ENCODE measurements at places on chromosomes 4 and X.
A peak's percentile ranks its signal among the peaks of the same experiment; 100 is the strongest.

- no peak for DNase-seq
Observed at GRCh38 chr4:61202638-61203435, 2.7 kb downstream of the ADGRL3 start.

- no peak for DNase-seq
Observed at GRCh38 chr4:692771-693554, 4.0 kb upstream of the SLC49A3 start.

DNA sequence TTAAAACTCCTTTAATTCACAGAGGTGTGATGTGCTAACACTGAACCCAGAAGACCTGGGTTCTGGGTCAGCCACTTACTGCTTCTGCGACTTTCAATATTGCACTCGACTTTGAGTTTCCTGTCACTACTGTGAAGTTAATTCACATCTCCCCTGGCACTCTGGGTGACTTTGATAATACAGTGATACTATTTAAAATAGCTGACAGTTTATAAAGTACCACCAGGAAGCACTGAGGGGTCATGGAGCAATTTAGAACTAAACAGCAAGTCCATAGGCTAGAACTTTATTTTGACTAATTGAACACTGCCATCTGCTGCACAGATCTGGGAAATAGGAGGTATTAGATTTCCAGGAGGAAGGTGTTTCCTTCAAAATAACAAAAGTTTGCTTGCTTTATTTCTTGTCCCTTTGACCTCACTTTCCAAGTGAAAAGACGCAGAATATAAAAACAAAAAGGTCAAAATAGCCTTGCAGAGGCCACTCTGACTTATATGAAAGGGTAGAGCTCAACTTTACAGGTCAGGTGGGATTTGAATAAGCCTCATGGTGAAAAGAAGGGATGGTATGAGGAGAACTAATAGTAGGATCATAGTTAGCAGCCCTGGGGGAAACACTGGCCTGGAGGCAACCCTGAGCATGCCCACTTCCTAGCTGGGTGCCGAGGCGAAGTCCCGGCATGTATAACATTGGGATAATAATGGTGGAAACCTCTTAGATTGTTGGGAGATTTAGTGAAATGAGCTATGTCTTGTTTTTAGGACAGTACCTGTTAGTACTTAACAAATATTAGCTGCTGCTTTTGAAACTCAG is 53.4 kb downstream of the ZNF518B start:
- DNase-seq, result peak; percentile 58

GRCh38 chr4:134727696-134728095 is 526.1 kb upstream of the PABPC4L start:
- DNase-seq, result no peak

DNA sequence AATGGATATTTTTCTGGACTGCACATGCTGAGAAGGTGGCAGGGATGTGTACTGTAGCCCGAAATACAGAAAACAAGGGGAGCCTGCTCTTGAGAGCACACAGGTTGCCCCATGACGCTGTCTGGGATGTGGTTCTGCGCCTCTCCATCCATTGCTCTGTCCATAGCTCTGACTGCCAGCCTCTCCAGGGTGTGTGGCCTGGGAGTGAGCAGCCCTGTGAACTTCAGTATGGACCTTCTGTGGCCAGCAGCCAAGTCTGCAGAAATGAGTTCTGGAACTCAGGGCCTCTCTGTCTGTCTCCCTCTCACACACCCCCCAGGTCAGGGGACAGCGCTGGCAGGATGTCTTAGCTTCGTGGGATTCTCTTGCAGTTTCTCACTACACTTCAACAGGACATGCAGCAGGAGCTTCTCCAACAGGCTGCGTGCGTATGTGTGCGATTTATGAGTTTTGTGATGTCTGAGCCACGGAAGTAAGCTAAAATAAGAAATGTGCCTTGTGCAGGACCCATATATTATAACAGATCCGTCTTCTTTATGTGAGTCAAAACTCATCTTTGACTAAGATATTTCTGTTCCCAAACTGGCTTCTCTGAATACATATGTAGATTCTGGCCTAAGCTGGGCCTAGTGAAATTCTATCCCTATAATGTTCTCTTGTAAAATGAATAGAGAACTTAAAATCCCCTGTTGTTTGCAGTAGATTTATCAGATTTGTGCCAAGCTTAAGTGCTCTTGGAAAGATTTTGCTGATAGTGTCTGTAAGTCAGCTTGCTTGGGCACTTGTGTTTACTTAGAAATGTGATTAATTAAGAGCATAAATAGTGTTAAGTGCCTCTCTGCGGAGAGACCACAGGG is 40.0 kb downstream of the PROM1 start:
- DNase-seq, result no peak

GRCh38 chr4:56261027-56261426 is 126.3 kb downstream of the AASDH start:
- DNase-seq, result no peak

DNA sequence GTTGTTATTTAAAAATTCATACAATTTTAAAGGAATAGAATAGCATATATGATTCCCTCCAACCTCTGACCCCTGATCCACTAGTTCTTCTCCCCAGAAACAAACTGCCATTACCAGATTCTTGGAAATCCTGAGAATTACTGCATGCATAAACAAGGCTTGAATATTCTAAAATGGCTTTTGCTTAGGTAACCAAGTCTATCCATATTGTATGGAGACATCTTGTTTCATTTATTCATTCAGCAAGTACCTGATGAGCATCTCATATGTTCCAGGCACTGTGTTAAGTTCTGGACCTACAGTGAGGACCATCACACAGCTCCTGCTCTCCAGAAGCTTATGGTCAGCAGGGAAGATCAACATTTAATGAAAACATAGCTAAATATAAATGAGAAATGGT is 49.4 kb downstream of the TMEM164 start:
- no peak for DNase-seq

GRCh38 chrX:130669233-130669632 is 233.8 kb downstream of the ENOX2 start:
- peak; percentile 22 for DNase-seq

DNA sequence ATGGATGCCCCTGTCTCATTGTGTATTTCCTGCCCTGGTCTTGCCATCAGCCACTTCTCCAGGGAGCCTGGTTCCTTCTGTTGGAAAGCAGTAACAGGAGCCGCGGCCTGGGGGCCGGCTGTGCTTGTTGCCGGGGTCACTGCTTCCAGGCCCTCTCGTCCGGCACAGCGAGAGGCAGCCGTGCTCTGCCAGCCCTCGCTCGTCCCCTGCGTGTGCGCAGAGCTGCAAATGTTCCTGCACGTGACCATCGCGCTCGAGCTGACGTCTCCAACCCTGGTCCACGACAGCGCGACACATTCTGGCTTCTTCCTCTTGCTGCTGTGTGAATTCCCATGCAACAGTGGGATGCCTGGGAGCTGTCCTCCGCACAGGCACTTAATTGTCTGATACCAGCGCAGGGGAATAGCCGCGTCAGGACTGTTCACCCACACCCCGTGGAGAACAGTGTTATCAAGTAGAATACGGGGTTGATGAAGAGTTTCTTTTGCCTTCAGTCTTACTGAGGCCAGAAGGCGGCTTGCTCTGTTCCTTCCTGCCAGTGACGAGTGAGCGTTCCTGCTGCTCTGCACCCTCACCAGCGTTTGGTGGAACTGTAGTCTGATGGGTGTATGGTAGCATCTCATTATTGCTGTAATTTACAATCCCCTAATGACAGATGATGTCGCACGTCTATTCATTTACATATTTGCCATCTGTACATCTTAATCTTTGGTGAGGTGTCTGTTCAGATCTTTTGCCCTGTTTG is 12.3 kb downstream of the PDE6B start:
- no peak for DNase-seq

DNA sequence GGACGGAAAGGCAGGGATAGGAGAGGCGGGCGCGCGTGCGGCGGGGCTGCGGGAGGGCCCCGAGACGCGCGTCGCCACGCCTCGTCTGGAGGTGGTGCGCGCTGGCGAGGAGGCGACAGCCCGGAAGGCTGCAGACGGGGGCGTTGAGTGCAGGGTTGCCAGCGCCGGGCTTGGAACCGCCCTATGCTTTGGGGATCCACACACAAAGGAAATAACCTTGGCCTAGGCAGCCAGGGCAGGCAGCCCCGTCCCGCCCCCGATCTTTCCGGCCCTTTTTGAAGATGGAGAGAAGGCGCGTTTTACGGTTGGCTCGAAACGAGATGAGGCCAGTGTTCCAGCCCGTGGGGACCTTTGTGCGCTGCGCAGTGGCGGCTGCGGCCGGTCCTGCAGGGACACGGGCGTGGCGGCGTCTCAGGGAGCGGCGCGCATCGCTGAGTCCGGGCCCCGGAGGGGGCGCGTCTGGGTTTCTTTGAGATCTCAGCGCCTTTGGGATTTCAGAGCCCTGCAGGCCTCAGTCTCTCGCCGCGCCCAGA is 50.8 kb upstream of the TRIM2 start:
- peak; percentile 40 for DNase-seq

DNA sequence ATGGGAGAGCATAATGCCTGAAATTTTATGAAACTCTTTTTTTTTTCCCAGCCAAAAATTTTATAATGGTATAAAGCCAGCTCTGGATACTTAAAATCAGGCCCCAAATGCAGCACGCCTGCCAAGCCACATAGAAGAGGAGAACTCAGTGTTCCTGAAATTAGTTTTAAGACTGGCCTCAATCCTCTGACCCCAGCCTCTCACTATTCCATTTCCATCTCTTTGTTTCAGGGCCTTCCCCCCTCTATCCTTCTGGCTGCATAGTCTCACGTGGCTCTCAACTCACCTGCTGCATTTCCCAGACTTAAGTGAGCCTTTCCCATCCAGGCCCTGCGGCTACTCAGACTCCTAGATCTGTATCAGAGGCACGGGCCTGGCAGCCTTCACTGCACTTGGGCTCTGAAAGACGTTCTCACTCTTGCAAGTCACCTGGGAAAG is 5.2 kb upstream of the CBR4 start:
- no peak for DNase-seq

GRCh38 chrX:38746102-38746501 is 55.2 kb upstream of the MID1IP1 start:
- DNase-seq, result no peak

GRCh38 chrX:122790376-122791095 is 393.5 kb upstream of the GRIA3 start:
- no peak for DNase-seq

GRCh38 chrX:100411802-100412715 is 2.0 kb upstream of the PCDH19 start:
- DNase-seq, result no peak

DNA sequence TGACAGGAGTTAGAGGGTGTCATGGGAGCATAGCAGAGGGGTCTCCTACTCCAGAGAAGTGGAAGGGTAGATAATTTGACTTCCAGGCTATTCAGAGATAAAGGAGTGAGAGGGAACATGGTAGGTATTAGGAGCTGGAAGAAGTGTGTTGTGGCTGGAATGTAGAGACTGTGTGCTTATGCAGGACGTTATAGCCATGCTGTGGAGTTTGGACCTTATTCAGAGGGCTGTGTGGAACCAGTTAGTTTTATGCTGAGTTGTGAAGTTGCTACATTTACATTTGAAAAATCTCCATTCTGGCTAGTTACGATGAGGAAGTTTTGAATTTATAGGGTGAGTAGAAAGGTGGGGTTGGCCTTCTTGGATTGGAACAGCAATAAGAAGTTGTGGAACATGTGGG is 67.5 kb downstream of the FIP1L1 start:
- DNase-seq, result no peak

DNA sequence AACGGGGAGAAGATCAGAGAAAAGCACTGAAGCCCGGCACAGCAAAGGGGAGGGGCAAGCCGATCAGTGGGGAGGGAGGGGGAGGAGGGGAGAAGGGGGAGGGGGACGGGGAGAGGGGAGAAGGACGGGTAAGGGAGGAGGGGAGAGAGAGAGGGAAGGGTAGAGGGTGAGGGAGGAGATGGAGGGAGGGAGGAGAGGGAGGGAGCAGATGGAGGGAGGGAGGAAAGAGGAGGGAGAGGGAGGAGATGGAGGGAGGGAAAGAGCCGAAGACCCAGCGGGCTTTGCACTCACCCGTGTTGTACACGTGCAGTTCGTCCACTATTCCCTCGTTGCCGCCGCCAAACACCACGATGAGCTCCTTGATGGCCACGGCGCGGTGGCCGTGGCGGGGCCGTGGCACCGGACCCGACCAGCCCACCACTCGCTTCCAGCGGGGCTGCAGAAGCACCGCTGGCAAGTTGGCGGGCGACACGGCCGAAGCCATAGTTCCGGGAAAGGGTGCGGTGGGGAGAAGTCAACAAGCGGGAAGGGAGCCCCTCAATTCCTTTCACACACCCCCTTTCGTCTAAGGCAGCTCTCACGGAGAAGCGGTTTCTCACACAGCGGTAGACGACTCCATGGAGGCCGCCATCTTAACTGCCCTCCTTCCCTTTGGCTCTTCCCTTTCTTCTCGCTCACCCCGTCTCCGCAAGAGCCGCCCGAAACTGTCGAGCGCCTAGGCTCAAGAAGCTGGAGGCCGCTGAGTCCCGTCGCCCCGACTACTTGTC is 1.1 kb downstream of the HCFC1 start:
- DNase-seq, result peak; percentile 15

- DNase-seq, result no peak
Observed at GRCh38 chrX:21666679-21667078, 8.5 kb upstream of the KLHL34 start.

DNA sequence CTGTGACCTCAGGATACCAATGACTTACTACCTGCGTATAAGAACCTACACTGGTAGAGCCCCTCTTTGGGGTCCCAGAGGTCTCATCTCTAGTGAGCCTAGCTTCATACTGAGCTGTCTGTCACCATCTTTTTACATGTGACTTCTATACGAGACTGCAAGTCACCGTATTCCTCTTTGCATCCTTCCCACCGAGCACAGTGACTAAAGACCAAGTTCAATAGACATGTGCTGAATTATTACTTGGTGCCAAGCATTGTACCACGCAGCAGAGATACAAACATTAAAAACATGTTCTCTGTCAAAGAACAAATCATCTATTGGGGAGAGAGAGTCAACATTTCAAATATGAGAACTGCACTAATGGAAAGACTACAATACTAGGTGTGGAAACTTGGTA is 16.4 kb downstream of the ARAP2 start:
- DNase-seq, result no peak

- DNase-seq, result no peak
Observed at GRCh38 chr4:39555472-39555871, 28.2 kb upstream of the UGDH start.

GRCh38 chrX:40085102-40085551 is 12.6 kb downstream of the BCOR start:
- peak; percentile 66 for DNase-seq

- DNase-seq, result no peak
Observed at GRCh38 chr4:118817178-118817930, 18.6 kb downstream of the SEC24D start.

GRCh38 chrX:149758068-149758714 is 15.7 kb upstream of the HSFX1 start:
- DNase-seq, result no peak

DNA sequence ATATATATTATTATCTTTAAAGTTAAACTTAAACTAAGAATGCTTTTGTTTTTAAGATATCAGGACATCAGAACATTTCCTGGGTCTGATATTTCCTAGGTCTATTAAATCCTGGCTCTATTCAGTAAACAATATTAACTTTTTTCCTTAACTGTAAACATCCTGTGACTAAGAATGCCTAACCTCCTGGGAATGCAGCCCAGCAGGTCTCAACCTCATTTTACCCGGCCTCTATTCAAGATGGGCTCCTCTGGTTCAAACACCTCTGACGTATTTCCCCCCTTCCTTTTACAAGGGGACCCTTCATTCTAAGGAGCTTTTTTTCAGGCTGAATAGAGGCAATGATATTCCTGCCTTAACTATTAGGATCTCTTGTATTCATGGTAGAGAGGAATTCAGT is 35.8 kb upstream of the DYNLT3 start:
- DNase-seq, result no peak
